ENCODE measurements at places on chromosomes 12 and 14.

GRCh38 chr12:131091413-131091975 lies 137.8 kb downstream of the ADGRD1 start:
- no peak for DNase-seq

GRCh38 chr14:70891737-70892136 lies 15.5 kb upstream of the PCNX1 start:
- DNase-seq, result no peak

GRCh38 chr14:104818714-104819161 lies 17.8 kb downstream of the ZBTB42 start:
- no peak for DNase-seq

DNA sequence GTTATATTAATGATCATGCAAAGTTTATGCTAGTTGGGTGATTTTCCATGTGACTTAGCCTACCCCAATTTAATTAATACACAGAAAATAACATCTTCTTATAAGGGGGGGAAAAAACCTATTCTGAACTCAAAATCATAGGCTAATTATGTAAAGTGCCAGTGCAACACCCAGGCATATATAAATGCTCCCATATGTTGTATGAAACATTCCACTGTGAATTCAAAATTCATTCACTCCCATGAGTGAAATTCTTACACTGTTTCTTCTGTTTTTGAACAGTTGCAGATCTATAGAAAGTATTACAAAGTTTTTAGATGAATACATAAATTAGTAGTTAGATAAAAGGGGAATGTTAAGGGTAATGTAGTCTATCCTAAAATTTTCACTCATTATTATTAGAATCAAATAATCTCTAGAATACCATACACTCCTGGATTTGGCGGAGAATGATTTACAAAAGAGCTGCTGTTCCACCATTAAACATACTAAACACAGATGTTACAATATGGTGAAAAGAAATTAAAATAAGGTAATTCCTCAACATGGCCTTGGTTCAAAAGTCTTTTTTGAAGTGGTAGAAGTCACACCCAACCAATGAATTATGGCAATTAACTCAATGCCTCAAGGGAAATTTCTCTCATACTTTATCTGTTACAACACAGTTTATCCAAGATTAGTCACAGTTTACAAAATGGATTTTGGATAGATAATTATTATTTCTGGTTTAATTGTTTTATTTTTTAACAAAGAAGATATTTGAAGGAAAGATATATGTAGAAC lies 454.1 kb upstream of the FLRT2 start:
- DNase-seq, result no peak

- no peak for DNase-seq
These were observed 25.5 kb upstream of the GSC start for GRCh38 chr14:94795372-94795771.

GRCh38 chr14:97415907-97416306 lies 618.7 kb downstream of the VRK1 start:
- DNase-seq, result no peak

- DNase-seq, result no peak
These were observed 219.7 kb upstream of the PRICKLE1 start for GRCh38 chr12:42809226-42809625.

- no peak for DNase-seq
These were observed 37.4 kb downstream of the DIO3 start for GRCh38 chr14:101598571-101599233.

GRCh38 chr14:93967637-93968250 lies 8.6 kb downstream of the ASB2 start:
- DNase-seq, result no peak

GRCh38 chr12:80192087-80192486 lies 92.8 kb downstream of the OTOGL start:
- DNase-seq, result no peak

DNA sequence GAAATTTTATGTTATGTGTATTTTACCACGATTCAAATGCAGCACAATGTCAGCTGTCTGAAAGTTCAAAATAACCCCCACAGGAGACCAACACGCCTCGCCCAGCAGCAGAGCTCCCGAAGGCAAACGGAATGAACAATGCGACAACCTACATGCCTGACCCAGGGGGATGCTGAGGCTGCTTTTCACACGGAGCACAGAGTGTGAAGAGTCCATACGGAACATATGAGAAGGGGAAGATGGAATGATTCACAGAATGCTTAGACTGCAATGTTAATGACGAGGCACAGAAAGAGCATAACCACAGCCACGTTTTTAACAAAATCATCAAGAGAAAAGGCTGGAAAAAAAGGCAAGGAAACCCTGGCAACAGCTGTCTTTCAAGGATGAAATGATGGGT lies 22.6 kb downstream of the ZFYVE21 start:
- DNase-seq, result no peak

- DNase-seq, result no peak
These were observed 14.0 kb downstream of the OTX2 start for GRCh38 chr14:56796259-56796658.

DNA sequence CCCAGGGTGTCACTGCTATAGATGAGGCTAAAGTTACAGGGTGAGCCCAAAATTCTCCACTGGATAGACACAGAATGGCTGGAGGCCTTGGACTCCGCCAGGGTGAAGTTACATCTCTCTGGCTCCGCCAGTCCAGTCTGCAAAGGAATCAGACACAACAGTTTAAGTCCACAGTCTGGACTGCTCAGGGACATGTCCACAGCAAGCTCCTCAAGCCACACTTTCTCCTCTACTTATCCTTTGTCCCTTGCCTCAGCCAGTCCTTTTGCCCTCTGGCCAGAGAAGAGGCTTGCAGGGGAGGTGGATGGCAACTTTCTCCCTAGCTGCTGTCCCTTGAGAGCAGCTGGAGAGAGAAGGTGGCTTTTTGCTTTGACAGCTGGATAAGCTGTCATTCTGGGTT lies 28.0 kb downstream of the PTPRB start:
- no peak for DNase-seq
